Aorta (tissue), 5 donors: ENCODE measurements at places on chromosomes 2 and 18. TPM values are rescaled to one million over a fixed set of nuclear protein-coding genes. Genes with fewer than 3 reads are reported as not detected.

ALK gene
- 0.13 TPM for total RNA-seq

ALKAL2 gene
- total RNA-seq: 21.2 TPM

CSRNP3 gene
- 5.4 TPM for total RNA-seq

ALPG gene
- not detected for total RNA-seq

TTC21B gene
- total RNA-seq: 26.3 TPM

TNFRSF11A gene
- total RNA-seq: 9.1 TPM

- no peak for DNase-seq
Observed at GRCh38 chr2:128245813-128246212, 72.9 kb downstream of the HS6ST1 start.

GRCh38 chr2:184039493-184039892, 558.8 kb upstream of the ZNF804A start:
- no peak for DNase-seq

- DNase-seq: no peak
Observed at GRCh38 chr18:21777814-21778213, 37.2 kb downstream of the MIB1 start.

DNA sequence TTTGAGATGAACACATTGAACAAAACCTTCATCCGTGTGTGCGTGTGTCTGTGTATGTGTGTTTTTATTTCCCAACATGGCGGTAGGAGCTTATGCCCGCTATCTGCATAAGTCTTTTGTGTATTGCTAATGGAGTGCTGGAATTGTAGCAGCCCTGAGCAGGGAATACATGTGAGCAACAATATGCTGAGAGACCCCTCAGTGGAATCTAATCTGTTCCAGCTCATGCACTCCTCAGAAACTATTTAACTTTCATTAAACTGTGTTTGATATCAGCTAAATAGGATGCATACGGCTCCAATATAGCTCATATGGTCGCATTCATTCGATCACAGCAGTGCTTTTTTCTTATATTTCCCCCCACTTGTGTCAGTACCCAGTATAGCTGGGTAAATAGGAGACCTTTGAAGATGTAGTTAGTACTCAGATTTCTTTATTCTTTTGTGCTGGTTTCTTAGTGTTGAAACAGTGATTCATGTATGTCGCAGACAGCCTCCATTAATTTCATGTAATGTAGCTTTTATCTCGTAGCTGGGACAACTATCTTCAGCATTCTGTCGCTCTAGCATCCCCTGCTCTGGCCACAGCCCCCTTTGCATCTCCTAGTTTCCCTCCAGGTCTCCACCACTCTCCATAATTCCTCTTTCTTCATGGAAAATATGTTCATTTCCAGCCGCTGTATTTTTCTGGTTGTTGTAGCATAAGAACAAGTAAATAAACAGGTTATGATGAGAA, 891.2 kb downstream of the BCL11A start:
- DNase-seq: no peak

- DNase-seq: no peak
Observed at GRCh38 chr18:33594799-33595198, 16.8 kb downstream of the ASXL3 start.

- DNase-seq: peak; percentile 36
Observed at GRCh38 chr2:239938651-239939486, 86.3 kb downstream of the NDUFA10 start.

DNA sequence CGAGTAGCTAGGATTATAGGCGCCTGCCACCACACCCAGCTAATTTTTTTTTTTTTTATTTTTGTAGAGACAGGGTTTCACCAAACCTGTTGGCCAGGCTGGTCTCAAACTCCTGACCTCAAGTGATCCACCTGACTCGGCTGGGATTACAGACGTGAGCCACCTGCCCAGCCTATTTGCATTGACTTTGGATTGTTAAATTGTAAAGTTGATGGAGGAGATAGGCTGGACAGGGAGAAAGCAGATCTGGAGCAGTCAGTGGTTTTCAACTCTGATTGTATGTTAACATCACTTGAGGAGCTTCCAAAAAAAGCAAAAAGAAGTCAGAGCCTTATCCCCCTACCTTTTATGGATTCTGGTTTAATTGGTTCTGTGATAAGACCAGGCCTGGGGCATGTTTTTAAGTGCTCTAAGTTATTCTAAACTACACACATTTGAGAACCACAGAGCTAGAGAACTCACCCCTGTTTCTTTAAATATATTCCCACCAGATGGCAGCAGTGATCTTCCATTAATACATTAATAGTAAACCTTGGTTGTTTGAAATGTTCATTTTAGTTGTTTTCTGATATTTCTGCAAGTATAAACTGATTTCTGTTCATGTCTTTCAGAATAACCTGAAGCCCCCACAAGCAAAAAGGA, 7.5 kb downstream of the C2orf49 start:
- no peak for DNase-seq

DNA sequence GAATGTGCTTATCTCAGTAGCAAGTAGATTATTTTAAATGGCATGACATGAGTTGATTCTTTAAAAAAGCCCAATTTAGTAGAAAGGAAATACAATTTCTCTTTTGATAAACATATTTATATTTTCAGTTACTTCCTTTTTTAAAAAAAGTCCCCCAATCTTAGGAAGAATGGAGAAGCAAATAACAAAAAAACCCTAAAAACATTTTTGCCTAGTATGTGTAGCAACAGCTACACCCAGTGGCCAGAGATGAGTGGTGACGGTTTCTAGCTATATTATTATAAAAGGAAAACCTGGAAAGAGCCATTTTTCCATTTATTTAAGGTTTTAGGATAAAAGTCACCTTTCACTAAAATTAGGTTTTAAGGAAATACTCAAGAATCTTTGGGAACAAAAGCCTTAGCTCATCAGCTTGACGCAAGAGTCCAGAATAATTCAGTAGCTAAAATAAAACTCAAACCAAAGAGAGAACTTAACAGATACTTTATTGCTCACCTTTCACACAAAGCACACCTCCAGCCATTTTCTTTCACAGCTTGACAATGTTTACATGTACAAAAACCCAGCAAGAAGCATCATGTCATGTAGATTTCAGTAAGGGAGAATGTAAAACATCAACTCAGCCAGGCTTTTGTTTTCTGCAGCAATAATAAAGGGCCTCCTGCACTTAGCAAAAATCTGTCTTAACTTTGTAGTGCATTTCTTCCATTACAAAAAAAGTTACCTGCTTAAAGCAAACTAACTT, 15.7 kb downstream of the FAM98A start:
- no peak for DNase-seq

DNA sequence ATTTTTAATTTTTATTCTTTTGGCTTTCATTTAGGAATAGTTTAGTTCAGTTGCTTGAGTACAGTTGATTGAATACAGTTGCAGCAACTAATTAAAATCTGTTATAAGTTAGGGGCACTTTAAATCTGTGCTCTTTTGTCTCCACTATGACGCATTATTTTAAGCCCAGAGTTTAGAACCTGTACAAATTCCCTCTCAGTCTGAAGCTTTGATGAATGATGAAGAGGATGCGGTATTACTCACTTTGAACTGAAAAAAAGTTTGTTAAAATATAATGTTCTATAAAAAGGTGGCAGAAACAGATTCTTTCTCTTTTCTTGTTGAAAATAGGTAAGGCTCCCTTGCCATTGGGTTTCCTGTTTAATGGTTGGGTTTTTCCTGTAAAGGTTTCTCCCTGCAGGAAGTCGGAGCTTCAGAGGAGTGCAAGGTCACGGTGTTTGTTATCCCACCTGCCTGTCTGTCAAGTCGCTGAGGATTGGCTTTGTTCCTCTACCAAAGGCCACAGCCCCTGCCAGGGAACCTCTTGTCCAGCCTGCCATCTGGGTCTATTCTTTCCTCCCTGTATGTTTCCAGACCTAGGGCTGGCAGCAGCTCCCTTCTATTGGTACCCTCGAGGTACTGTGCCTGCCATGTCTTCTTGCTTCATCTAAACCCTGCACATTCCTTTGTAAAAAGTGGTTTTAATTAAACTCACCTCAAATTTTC, 43.8 kb upstream of the FN1 start:
- DNase-seq: no peak

GRCh38 chr2:1509271-1510065, 96.2 kb downstream of the TPO start:
- DNase-seq: peak; percentile 2

GRCh38 chr2:176552501-176553135, 283.4 kb downstream of the MTX2 start:
- peak; percentile 36 for DNase-seq

GRCh38 chr18:53625997-53626599, 598.4 kb downstream of the MBD2 start:
- DNase-seq: no peak

- DNase-seq: no peak
Observed at GRCh38 chr18:48314690-48315089, 94.5 kb downstream of the ZBTB7C start.

- no peak for DNase-seq
Observed at GRCh38 chr2:217784996-217785543, 217.7 kb downstream of the TNS1 start.
